ENCODE measurements at places on chromosomes 12 and 14.

DNA sequence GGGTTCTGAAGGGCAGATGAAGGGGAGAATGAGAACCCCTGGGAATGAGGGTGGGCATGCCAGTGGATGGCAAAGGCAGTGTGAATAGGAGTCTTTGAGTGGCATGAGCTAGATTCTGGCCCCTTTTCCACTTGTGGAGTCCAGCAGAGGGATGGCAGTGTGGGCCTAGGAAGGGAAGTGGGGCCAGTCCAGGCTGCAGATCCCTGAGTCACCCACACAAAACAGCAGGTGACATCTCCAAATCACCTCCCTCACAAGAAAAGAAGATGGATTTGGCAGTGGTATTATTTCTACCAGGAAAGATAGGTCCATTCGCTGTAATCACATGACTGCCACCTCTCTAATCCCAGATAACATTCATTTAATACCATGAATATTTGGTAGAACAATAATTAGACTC lies 151.3 kb downstream of the TTC7B start:
- no peak for DNase-seq

DNA sequence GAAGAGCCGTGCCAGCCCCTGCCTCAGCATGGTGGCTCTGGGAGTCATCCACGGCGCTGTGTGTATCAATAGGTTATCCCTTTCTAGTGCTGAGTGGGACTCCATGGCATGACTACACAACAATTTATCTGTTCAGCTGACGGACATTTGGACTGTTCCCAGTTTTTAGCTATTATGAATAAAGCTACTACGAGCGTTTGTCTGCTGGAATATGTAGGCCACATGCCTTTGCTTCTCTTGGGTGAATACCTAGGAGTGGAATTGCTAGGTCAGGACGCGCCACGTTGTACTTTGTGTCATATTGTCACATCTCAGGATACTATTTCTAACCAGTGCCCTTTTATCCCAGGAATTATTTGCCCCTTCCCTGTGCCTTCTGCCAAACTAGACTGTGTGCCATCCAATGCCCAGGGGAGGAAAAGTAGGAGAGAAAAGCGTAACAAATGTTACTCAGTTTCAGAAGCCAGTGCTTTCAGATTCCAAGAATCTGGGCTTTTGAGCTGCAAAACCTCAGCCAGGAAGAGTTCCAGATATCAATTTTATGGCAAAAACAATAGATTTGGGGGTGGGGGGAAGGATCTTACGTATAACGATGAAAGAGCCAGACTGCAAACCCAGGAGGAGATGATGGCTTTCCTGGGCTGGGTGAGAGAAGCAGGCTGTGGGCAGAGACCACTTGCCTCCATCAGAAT lies 62.5 kb upstream of the NCOR2 start:
- DNase-seq: no peak

DNA sequence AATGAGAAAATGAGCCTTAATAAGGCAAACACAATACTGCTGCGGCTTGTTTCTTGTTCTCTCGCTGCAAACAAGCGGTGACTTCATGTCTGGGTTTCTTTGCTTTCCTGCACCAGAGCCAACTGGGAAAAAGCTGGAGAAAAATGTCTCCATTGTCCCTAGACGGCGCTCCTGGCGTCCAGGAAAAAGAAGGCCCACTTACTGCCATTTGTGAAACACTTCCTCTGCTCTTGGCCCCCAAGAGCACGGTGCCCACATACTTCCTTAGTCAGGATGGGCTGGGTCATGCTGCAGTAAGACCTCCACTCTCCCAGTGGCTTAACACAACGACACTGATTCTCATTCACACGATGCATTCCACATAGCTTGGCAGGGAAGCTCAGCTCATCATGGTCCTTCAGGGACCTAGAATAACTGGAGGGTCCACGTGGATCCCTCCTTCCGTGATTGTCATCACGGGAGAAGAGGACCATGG lies 86.0 kb upstream of the BCL11B start:
- DNase-seq: no peak

GRCh38 chr12:118611295-118611694 lies 234.9 kb downstream of the SUDS3 start:
- no peak for DNase-seq

- no peak for DNase-seq
These were observed 357.5 kb downstream of the FSCB start for GRCh38 chr14:44149597-44149996.

DNA sequence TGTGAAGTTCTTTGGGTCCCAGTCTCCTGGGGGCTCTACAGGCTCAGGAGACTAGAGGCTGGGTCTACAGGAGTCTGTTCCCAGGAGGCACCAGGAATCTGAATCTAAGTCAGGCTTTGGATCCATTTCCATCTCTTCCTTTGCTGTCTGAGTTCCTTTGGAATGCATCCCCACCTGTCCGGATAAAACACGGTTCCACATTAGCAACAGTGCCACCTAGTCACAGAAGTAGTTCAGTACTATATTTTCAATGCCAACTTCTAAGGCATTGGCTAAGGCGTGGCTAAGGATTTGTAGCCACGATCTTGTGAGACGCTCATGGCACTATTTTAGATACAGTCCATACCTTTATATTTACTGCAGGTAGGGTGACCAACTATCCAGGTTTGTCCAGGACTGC lies 15.1 kb downstream of the ZC2HC1C start:
- no peak for DNase-seq

- DNase-seq: no peak
These were observed 4.6 kb downstream of the HOXC4 start for GRCh38 chr12:54058128-54058768.

GRCh38 chr12:75933101-75933500 lies 98.5 kb downstream of the PHLDA1 start:
- peak; percentile 78 for DNase-seq

DNA sequence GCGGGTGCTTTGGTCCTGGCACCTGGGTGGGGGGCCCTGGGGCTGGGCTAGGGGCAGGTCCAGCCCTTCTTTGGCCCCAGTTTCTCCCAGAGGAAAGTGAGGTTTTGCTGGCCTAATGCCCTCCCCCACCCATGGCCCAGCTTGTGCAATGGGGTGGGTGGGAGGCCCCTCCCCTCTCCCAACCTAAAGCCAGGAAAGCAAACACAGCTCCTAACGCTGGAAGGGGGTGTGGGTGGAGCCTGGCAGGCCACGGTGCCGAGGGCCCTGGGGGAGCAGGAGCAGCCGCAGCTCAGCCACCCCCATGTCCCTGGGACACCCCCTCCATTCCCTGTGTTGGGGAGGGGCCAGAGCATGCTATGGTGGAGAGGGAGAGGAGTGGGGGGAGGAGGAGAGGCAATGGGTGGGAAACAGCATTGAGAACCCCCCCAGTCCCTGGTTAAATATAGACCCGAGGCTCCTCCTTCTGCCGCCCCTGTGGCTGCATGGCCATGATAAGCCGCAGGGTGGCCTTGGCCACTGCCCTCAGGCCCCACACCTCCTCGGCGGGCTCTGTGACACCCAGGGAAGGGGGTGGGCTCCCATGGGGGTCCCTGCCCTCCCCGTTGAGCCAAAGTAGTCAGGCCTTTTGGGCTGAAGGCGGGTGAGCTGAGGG lies 4.7 kb downstream of the EXOC3L4 start:
- no peak for DNase-seq

- DNase-seq: no peak
These were observed 1417.4 kb upstream of the FLRT2 start for GRCh38 chr14:84112589-84112988.

DNA sequence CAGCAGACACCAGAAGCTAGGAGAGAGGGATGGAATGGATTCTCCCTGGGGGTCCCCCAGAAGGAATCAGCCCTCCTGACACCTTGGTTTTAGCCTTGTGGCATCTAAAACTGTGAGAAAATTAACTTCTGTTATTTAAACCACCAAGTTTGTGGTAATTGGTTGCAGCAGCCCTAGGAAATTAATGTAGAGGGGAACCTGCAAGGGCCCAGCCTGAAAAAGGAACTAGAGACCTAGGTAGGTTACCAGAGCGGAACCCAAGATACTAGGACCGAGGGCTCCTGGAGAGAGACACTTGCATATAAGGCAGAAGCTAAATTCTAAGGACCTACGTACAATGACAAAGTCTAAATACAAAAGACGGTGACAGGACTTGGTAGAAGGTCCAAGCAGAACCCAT lies 8.1 kb upstream of the DENND5B start:
- no peak for DNase-seq

GRCh38 chr12:13126494-13126893 lies 23.0 kb upstream of the GSG1 start:
- DNase-seq: no peak

GRCh38 chr14:67846029-67846610 lies 26.5 kb downstream of the RAD51B start:
- no peak for DNase-seq

DNA sequence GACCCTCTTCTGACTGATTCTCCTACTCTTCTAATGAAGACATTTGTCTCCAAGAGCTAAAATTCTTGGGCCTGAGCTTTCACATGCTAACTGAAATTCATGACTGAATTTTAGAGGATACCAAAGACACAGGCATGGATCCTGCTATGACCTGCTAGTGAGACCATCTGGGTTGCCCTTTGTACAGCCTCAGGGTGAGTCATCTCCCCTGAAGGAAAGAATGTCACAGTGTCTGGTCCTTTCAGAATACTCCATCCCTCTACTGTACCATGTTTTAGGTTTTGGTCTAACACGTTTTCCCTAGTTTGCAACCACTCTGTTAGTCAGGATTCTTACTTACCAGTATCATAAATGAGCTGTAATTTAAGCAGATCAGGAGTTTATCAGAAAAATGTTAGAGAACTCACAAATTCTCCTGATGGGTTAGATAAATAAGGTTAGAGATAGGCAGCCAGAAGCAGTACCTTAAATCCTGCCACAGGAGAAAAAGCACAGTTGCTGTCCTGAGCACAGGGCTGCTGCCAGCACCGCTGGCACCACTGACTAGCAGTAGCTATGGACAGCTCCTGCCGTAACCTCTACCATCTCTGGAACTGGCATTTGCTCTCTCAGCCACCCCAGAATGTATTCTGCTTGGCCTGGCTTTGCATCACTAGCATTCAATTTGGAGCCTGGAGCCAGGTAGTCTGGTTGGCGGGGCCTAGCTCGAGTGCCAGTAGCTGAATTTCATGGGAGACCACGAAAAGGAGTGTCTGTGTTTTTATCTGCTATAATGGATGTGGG lies 127.6 kb downstream of the ANO6 start:
- DNase-seq: no peak

GRCh38 chr12:85448548-85449139 lies 168.6 kb downstream of the ALX1 start:
- DNase-seq: no peak

GRCh38 chr12:39173726-39174125 lies 268.3 kb upstream of the CPNE8 start:
- no peak for DNase-seq

DNA sequence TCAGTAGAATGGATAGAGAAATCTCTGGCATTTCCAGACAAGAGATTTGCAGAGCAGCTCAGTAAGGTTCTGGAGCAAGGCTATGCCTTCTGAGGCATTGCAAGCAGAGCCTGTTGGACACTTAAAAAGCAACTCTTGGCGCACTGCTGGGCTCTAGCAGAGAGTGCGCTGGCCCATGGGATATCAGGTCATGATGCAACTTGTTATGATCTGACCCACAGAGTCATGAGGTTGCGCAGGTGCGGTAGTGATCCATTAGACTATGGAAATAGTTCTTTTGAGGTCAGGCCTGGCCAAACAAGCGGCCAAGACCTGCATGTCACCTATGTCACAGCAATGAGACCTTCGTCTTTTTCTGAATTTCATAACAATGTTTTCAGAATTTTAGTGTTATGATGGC lies 168.6 kb downstream of the TMTC3 start:
- DNase-seq: no peak

GRCh38 chr12:109731806-109732205 lies 18.2 kb downstream of the FAM222A start:
- no peak for DNase-seq

DNA sequence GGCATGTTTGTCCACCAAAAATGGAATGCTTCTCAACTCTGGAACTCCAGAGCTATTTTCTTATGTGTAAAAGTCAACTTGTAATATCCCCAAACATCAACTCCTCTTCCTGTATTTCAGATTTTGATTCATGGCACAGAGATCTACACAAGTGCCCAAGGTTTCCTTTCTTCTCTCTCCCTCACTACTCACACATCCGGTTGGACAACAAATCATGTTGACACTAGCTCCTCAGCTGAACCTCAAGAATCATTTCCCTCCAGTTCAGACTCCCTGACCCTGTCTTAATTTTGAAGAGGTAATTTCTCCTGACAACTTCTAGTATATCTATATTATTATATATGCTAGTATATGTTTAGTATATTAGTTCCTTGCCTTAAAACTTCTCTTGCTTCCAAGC lies 485.4 kb upstream of the CCDC196 start:
- no peak for DNase-seq

DNA sequence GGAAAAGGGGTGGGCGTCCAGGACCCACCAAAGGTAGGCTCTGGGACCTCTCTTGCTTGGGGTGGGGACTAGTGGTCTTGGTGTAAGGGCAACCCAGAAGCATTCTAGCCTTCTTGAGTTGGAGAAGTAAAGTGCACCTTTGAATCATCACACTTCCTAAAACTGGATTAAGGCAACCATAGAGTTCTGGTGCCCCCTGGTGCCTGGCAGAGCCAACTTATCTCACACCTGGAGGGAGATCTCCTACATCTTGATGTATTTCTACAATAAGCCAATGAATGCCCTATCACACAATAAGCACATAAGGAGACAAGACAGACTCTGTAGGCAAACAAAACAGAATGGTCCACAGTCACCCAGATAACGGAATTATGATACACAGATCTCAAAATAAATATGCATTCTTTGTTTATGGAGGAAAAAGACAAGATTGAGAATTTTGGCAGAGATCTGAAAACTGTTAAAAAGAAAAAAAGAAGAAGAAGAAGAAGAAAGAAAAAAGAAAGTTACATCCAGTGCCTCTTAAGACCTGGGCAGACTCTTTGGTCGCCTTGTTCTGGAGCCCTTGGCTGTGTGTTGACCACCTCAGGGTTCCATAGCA lies 95.9 kb upstream of the PPP2R5C start:
- DNase-seq: no peak

- DNase-seq: no peak
These were observed 55.9 kb downstream of the TMCC3 start for GRCh38 chr12:94594443-94594825.

DNA sequence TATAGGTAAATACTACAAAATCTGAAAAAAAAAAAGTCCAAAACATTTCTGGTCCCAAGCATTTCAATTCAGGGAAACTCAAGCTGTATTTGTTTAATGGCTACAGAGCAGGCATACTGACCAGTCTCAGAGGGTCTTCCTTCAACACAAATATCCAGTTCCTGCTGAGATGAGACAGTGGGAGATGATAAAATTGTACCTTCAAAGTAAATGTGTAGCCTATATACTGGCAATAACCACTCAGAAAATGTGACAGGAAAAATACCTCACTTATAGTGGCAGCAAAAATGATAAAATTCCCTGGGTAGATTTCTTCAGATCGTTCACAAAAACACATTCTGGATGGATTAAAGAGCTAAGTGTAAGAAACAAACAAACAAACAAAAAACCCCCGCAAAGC lies 102.0 kb upstream of the FUT8 start:
- no peak for DNase-seq

DNA sequence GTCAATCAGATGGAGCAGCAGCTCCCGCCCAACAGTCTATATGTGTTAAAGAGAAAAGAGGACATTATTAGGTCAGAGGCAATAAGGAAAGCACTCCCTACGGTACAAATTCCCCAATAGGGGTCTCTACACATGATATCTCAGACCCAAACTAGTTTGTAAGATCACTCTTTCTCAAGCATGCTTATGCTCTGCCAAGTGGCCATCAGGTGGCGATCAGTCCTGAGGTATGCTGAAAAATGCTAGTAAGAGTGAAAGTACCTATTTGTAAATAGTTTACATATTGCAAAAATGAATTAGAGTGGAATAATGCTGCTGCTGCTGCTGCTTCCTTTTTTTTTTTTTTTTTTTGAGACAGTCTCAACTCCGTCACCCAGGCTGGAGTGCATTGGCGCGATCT lies 61.0 kb downstream of the CPM start:
- no peak for DNase-seq

- DNase-seq: no peak
These were observed at the start of gene FBLN5 for GRCh38 chr14:91947475-91948184. TSS of gene FBLN5 (minus strand) at chr14:91947694. CDS start at chr14:91947229, 465 bp downstream.

All from epithelial cell of proximal tubule (primary cell).